Progenitor cell of endocrine pancreas (in vitro differentiated cells): ENCODE measurements at places on chromosomes 11 and 22.

DNA sequence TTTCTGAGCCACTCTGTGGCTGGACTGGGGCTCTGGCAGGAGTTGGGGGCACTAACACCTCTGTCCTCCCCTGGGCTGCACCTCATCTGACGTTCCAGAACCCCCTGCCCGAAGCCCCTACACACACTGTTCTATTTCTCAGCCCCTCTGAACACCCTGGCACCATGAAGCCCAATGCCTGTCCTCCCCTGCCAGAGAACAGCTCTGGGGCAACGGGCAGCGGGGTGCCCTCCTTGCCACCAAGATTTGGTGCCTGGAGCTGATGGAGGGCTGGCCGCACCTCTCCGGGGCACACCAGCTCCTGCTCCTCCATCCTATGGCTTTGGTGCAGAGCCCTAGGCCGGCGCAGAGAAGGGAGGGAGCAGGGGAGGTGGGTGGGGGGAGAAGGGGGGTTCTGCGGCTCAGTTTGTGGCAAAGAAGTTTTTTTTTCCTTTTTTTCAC lies 16.3 kb downstream of the DUSP8 start:
- DNase-seq: no peak

- no peak for DNase-seq
Measured at GRCh38 chr22:46848197-46848596, 85.7 kb downstream of the TBC1D22A start.

DNA sequence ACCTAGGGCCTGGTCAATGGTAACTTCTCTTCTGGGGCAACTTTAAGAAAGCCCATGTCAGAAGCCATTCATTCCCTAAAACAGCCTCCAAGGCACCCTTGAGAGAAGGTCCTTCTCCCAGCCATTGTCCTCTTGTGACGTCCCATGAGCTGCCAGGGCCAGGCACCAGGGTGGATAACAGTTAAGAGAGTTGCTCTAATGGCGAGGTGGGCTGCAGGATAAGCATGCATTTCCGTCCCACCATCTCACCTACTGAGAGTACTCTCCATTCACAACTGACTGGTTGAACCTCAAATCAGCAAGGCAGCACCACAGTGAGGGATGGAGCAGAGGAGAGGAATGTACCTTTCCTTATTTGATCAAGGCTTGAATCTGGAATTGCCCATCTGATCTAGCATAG lies 14.6 kb downstream of the POU2AF1 start:
- no peak for DNase-seq

GRCh38 chr11:83119216-83119615 lies 37.7 kb upstream of the PCF11 start:
- DNase-seq: no peak

DNA sequence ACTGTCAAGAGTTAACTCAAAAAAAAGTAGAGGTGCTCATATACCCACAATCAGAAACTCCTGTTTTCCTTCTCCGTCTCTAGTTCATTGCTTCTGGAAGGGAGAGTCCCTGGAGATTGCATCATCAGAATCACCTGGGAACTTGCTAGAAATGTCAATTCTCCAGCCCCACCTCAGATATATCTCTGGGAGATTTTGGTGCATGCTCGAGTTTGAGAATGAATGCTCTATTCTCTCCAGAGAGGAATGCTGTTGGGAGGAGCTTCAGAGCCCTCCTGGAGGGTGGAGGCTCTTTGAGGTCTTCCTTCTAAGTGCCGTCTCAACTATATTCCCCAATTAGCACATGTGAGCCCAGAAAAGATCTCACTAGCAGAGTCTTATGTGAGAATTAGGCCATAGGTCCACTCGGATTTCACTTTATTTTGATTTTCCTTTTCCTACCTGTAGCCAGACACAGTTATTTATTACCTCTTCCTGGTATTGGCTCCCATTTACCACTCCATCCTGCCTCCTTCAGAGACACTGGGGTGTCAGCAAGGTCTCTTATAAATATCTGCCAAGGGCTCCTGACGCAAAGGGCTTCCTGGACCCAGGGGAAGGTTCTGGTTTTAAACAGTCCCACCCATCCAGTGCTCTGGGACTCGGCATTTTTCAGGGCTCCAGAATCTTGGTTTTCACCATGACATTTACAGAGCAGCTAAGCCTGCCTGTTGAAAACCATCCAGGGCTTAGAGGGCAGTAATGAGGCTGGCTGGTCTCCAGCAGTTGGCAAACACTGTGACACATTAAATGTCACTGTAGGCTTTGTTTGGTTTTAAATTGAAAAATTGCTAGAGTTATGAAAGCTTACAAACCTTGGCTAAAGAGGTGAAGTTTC lies 136.2 kb downstream of the CD44 start:
- no peak for DNase-seq

GRCh38 chr11:7691759-7692350 lies 14.4 kb downstream of the OVCH2 start:
- DNase-seq: no peak

GRCh38 chr11:34671946-34672345 lies 51.1 kb downstream of the EHF start:
- no peak for DNase-seq

DNA sequence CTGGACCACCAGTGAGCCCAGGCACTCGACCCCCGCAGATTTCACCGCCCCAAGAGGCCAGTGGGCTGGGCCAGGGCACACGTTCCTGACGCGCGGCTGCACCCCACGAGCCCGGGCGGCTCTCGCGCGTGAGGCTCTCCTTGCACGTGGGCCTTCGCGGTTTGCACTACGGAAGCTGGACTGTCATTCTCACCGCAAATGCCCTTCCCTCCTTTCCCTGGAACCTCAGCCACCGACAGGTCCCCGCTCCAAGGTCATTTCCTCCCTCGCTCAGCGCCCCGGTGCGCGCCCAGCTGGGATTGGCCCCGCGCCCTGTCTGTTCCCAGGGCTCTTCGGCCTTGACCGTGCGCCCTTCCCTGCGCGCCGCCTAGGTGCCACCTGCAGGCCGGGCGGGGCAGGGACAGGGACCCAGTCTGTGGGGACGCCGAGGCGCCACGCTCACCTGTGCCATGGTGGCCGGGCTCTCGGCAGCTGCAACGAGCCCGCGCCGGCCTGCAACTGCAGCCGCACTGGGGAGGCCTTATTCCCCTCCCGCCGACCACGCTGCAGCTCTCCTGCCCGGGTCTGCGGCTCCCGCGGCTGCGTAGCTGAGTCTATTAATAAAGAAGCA lies 2.1 kb upstream of the CPT1A start:
- DNase-seq: peak; percentile 70

DNA sequence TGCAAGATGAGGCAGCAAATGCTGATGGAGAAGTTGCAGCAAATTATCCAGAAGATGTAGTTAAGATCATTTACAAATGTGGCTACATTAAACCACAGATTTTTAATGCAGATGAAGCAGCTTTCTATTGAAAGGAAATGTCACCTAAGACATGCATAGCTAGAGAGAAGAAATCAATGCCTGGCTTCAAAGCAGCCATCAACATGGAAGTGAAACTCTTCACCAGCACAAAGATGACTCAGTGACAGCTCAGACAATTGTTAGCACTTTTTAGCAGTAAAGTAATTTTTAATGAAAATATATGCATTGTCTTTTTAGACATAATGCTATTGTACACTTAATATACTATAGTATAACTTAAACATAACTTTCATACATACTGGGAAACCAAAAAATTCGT lies 71.4 kb downstream of the FANCF start:
- DNase-seq: no peak

DNA sequence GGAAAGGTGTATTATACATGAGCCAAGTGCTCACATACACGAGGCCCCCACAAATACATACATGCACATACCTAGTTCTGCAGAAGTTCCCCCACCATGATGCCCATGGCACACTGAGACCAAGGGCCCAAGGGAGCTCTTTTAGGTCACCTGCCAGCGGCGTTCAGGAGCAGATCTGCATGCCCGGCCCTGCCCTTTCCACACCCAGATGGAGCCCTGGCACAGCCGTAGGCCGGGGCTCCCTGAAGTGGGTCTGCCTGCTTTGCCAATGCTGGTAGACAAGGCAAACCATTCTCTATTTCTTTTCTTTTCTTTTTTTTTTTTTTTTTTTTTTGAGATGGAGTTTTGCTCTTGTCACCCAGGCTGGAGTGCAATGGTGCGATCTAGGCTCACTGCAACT lies 21.5 kb downstream of the NFAM1 start:
- no peak for DNase-seq

DNA sequence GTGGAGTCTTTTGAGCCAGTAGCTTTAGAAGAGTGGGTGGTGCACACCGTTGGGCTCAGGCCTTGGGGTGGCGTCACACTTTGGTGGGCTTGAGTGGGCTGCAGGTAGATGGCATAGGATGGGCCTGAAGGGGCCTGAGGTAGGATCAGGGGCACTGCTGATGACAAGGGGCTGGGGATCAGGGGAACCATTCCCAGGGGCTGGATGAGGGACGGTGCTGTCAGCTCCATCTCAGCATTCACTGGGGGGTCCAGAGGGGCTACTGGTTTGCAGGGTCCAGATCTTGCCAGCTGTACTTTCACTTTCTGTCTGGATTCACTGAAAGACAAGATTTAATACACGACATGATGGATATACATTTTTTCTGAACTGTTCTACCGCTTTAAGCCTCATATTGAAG lies 11.1 kb downstream of the E2F8 start:
- no peak for DNase-seq

DNA sequence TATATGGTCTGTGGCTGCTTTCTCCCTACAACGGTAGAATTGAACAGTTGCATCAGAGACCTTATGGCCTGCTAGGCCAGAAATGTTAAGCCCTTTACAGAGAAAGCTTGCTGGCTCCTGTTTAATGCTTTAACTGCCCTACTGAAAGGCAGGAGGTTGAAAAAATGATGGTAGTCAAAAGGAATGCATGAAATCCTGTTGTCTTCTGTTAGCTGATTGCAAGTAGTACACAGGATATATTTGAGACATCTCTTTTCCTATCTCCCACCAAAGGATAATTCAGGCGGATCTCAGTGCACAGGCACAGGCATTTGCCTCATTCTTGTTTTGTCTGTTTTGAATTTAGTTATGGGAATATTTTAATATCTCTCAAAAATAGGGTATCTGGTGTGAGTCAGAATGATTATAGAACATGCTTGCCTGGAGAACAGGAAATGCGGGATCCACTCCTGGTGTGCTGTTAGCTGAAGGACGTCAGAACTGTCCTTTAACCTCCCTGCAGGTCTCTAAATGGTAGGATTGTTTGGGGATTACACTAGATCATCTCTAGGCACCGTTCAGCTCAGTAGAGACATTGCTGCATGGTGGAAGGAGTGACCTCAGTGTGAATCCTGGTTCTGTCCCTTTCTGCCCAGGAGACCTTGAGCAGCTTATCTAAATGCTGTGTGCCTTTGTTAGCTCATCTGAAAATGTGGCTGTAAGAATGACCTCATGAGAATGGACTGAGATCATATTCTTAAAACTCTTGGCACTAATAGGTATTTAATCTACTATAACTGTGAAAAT lies 49.5 kb downstream of the PACS1 start:
- no peak for DNase-seq
